ENCODE measurements at places on chromosomes 7 and 10. TPM values are rescaled to one million over a fixed set of nuclear protein-coding genes. Genes with fewer than 3 reads are reported as not detected.

DNA sequence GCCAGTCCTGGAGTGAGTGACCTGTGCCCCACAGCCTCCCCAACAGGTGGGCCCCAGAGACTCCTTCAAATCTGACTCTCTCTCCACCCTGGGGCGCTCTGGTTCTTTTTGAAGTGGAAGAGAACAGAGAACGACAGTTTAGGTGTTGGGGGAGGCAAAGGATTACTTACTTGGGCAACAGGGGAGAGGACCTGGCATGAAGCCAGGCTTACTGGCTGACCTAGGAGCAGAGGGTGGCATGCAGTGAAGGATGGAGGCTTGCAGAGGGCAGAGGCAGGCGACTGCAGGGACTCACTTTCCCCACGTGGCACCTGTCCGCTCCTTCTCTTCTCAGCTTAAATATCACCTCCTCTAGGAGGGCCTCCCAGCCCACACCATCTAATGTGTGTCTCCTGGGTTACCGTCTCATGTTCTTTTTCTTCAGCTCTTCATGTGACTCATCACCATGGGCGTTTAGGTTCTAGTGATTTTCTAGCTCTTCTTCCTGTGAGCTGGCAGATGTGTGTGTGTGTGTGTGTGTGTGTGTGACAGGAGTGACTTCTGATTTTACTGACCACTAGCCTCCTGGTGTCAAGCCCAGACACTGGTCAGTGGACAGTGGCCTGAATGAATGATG, 15.5 kb downstream of the LZTS2 start:
- DNase-seq = no peak
- H3K27me3 ChIP-seq = no peaks in the 10 kb centered on the region
- H3K36me3 ChIP-seq = no peaks in the 10 kb centered on the region
- no peak overlapping the region for H3K27ac ChIP-seq
- no peaks in the 10 kb centered on the region for H3K4me1 ChIP-seq
- H3K4me3 ChIP-seq = no peak overlapping the region

DNA sequence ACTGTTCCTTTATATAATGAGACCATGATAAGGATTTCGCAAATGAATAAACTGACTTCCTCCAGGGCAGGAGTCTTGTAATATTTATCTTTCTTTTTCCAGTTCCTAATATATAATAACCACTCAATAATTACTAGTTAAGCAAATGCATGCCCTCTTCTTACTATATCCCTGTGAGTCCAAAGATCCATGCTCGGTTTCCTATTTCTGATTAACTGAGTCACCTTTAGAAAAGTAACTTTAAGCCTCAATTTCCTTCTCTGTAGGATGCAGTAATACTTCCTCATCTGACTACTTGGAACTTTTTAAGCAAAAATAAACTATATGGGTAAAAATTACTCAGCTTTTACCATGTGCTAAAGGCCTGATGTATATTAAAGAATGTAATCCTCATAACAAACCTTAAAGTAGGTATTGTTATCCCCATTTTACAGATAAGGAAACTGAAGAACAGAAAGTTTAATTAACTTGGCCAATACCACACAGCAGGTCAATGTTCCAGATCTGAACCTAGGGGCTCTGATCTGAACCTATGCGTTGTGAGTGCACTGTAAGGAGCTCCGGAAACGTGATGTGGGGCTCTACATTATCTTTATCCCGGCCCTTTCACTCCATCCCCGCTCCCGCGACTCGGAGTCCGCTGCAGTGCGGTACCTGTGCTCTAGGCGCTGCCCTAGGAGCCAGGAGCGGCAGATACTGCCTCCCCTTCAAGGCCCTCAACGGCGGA, 458 bp downstream of the COX15 start:
- H3K4me3 ChIP-seq = peak overlapping the region; percentile 82
- peaks cover 23% of the 10 kb centered on the region for H3K4me1 ChIP-seq
- no peaks in the 10 kb centered on the region for H3K27me3 ChIP-seq
- no peak for DNase-seq
- H3K36me3 ChIP-seq = peaks cover 19% of the 10 kb centered on the region

GRCh38 chr7:124956160-124956559, 26.5 kb upstream of the POT1 start:
- H3K4me1 ChIP-seq = no peaks in the 10 kb centered on the region
- no peak overlapping the region for H3K27ac ChIP-seq
- no peak for DNase-seq

GRCh38 chr7:141014125-141014523, 628 bp downstream of the MRPS33 start:
- H3K4me3 ChIP-seq = peak overlapping the region; percentile 67
- DNase-seq = no peak
- H3K36me3 ChIP-seq = no peaks in the 10 kb centered on the region
- peak overlapping the region; percentile 90 for H3K27ac ChIP-seq

- H3K36me3 ChIP-seq = peaks cover 39% of the 10 kb centered on the region
- peak overlapping the region; percentile 45 for H3K27ac ChIP-seq
- no peak overlapping the region for H3K4me3 ChIP-seq
- H3K27me3 ChIP-seq = no peaks in the 10 kb centered on the region
Measured at GRCh38 chr10:79139124-79139835, 70.5 kb downstream of the ZMIZ1 start.

DNA sequence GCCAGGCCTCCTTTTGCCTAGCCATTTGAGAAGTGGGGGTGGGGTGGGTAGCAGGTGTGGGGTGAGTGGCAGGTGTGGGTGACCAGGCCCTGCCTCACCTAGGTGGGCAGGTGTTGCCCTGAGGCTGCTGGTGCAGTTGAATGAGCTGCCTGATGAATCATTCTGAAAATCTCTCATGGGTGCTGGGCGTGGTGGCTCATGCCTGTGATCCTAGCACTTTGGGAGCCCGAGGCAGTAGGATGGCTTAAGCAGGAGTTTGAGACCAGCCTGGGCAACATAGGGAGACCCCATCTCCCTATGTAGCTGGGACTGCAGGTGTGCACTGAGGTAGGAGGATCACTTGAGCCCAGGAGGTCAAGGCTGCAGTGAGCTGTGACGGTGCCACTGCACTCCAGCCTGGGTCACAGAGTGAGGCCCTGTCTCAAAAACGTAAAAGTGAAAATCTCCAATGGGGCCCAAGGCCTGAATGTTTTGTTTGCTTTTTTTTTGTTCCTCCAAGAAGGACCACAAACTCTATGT, 17.7 kb downstream of the TSPAN14 start:
- no peak overlapping the region for H3K4me3 ChIP-seq
- DNase-seq = peak; percentile 48
- H3K27ac ChIP-seq = no peak overlapping the region
- no peaks in the 10 kb centered on the region for H3K36me3 ChIP-seq
- H3K4me1 ChIP-seq = no peaks in the 10 kb centered on the region

DNA sequence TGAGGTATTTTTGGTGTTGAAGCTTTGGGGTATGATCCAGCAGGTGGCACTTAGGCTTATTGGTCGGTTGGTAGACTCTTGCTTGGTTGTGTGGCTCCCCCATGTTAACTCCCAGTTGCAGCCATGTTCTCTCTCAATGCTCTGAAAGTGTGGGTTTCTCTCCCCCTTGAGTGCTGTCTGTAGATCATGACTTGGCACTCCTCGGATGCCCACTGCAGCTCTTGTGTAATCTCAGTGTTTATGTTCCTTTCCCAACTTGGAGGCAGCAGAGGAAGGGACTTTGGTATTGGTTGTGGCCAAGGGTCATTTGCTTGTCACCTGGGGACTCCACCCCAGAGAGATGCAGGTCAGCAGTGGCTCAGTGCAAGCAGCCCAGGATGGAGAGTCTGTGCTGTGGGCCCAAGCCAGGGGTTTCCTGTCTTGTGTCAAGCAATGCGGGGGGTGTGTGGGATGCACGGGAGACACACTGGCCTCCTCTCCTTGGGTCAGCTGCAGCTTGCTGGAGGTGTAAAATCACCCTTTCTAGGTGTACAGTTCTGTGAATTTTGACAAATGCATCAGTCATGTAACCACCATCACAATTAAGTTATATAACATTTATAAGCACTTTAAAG, 36.9 kb downstream of the PIK3CG start:
- H3K4me1 ChIP-seq = no peaks in the 10 kb centered on the region
- no peaks in the 10 kb centered on the region for H3K27me3 ChIP-seq
- DNase-seq = no peak
- no peaks in the 10 kb centered on the region for H3K36me3 ChIP-seq
- no peak overlapping the region for H3K4me3 ChIP-seq
- no peak overlapping the region for H3K27ac ChIP-seq

DNA sequence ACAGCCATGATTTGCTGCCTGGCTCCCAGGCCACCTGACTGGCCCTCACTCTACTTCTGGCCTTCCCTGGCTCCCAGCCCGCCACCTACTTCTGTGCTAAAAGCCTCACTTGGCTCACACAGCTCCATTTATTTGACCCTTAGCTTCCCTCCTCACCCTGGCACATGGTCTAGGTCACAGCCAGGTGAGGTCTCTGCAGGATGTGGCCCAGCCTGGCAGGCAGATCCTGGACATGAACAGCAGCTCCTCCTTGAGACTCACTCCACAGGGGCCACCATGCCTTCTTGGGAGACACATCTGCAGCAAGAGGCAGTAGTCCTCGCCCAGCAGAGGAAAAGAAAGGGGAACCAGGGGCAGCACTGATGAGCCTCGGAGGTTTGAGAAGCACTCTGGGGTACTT, 64.6 kb downstream of the GRID1 start:
- H3K4me1 ChIP-seq = no peaks in the 10 kb centered on the region
- no peak overlapping the region for H3K4me3 ChIP-seq
- no peak for DNase-seq
- H3K27ac ChIP-seq = no peak overlapping the region
- no peaks in the 10 kb centered on the region for H3K27me3 ChIP-seq
- H3K36me3 ChIP-seq = no peaks in the 10 kb centered on the region

DNA sequence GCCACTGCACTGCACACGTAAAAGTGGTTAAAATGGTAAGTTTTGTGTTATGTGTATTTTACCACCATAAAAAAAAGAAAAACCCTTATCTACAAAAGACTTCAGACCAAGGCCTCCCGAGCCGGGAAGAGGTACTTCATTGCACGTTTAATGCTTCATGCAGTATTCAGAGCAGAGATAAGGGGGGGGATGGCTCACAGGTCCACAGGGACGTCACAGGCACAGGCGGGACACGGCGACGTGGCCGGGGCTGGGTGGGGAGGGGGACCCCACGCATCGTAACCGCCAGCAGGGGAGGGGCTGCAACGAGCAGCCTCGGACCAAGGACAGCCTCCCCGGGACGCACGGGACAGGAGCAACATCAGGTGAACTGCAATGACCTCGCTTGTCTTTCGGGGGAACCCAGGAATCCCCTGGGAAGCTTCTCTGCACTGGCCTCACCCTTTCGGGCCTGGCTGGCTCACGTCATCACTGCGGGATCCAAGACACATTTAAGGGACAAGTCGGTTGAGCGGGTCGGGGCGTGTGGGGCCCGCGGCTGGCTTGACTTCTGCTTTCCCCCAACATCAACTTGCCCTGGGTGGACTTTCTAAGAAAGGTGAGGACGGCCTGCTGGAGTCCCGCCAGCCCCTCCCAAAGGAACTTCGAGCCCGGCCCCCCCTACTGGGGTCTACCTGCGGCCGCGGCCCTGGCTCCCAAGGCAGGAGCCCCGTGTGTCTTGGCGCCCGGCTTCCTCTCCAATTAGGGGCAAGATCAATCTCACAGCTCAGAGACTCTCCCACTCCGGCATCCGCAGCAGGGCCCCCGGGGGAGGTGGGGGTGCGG, 29.6 kb upstream of the PDGFA start:
- H3K27me3 ChIP-seq = no peaks in the 10 kb centered on the region
- H3K4me3 ChIP-seq = no peak overlapping the region
- DNase-seq = no peak

- no peaks in the 10 kb centered on the region for H3K27me3 ChIP-seq
- no peak for DNase-seq
- H3K36me3 ChIP-seq = no peaks in the 10 kb centered on the region
Measured at GRCh38 chr10:96488161-96488935, 25.4 kb downstream of the TLL2 start.

GRCh38 chr7:99102809-99103690, 40.9 kb downstream of the SMURF1 start:
- H3K4me3 ChIP-seq = no peak overlapping the region
- no peaks in the 10 kb centered on the region for H3K36me3 ChIP-seq
- H3K27me3 ChIP-seq = no peaks in the 10 kb centered on the region
- no peak overlapping the region for H3K27ac ChIP-seq
- DNase-seq = no peak
- peaks cover 17% of the 10 kb centered on the region for H3K4me1 ChIP-seq

DNA sequence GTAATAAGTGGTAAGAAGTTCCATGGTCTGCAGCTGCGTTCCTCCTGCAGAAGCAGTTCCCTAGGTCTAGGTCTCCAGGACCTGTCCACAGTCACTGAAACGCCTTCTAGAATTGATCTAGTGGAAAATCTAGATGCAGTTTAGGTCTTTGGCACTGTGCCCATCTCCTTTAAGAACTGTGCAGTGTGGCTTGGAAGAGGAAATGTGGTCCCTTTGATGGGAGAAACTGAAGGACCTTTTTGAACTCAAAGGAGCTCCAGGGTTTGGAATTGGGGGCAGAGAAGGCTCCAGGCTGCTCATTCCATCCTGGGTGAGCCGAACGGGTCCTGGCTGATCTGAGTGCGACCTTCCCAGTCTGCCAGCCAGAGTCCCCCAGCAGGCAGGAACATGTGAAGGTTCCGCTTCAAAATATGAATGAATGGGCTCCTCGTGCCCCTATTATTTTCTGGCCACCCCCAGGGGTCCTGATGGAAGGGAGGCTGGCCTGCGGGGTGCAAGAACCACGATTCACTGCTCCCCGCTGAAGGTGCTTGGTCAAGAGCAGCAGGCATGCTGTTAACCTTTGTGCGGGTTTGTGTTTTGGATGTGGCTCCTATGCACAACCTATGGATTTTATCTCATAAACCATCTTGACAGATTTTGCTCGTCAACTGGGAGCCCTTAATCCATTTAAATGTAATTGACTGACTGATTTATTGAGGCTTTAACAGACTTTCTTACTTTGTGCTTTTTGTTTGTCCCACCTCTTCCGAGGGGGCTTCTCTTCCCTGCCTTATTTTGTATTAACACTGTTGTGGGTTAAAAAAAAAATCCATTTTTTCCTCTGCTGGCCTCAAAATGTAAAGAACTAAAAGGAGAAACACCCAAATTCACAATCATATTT, 36.7 kb downstream of the ZNF467 start:
- no peak for DNase-seq
- H3K4me1 ChIP-seq = no peaks in the 10 kb centered on the region
- H3K27me3 ChIP-seq = no peaks in the 10 kb centered on the region
- H3K4me3 ChIP-seq = no peak overlapping the region
- H3K27ac ChIP-seq = no peak overlapping the region
- H3K36me3 ChIP-seq = no peaks in the 10 kb centered on the region

GRCh38 chr10:30759423-30759822, 129.9 kb upstream of the LYZL2 start:
- H3K27ac ChIP-seq = no peak overlapping the region
- no peaks in the 10 kb centered on the region for H3K4me1 ChIP-seq
- no peaks in the 10 kb centered on the region for H3K27me3 ChIP-seq
- H3K36me3 ChIP-seq = no peaks in the 10 kb centered on the region

- H3K27ac ChIP-seq = no peak overlapping the region
- H3K4me3 ChIP-seq = no peak overlapping the region
- H3K36me3 ChIP-seq = no peaks in the 10 kb centered on the region
Measured at GRCh38 chr7:102272075-102272916, 14.4 kb upstream of the SH2B2 start.

The CALML5 gene
- not detected for total RNA-seq

The ADRB1 gene
- total RNA-seq = 4.6 TPM

The PANK1 gene
- 39.0 TPM for total RNA-seq

The COL13A1 gene
- 3.9 TPM for total RNA-seq

The THSD7A gene
- total RNA-seq = 1.5 TPM

Measured in Peyer's patch (tissue), 4 donors.